8988T (cell line): ENCODE measurements at places on chromosomes 1 and 21.

DNA sequence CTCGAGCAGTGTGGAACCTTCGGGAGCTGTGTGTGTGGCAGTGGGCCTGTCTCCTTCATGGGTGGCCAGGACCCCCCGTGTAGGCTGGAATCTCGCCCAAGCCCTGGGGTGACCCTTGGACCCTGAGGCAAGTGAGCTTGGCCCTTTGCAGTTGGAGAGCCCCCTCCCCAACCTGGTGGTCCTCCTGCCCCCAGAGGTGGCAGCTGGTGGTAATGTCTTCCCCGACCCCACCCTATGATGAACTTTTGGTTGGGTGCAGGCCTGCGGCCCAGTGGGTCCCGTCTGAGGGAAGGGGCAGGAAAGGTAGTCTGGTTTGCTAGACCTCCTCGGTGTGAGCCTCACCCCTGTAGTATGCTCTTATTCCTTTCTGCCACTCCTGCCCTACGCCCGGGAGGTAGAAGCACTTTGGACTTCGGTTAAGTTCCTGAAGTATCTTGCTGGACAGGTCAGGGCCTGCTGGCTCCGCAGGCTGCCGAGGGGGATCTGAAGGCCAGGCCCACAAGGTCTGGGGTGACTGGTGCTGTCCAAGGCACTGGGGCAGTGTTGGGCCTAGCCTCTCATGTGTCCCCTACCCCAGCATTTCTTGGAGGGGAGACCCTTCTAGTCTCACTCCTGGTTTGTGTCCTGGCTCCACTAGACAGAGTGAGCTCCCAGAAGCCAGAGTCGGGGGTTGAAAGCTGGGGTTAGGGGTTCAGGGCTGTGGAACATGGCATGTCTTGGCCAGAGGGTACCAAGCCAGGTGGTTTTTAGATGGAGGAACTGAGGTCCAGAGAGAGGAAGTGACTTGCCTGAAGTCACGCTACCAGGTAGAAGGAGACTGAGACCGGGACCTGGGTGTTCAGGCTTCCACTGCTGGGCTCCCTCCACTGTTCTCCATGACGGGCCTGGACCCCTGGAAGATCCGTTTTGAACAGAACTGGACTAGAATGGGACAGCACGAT is 1.8 kb downstream of the ZNF362 start:
- DNase-seq = no peak

DNA sequence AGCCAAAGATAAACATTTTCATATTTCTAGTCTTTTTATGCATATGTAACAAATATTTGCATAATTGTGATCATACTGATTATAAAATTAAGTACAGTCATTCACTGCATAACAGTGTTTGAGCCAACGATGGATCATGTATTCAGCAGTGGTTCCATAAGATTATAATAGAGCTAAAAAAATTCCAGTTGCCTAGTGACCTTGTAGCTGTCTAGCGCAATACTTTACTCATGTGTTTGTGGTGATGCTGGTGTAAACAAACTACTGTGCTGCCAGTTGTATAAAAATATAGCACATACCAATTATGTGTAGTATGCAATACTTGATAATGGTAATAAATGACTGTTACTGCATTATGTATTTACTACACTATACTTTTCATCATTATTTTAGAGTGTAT is 2.1 kb upstream of the S100A10 start:
- DNase-seq = no peak

DNA sequence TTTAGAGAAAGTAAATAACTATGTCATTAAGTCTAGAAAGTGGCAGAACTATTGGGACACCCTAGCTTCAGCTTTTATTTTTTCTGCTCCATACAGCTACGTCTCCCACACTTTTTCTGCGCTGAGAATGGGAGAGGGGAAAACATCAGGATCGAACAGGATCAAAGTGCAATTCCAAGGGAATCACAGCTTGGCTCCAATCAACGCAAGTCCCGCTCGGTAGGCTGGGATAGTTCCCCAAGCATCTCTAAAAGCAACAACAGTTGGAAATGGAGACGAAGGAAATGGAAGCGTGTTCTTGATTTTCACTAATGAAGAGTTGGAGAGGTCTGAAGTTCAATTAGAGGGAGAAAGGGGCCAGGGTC is 536 bp downstream of the HMGCL start:
- no peak for DNase-seq

DNA sequence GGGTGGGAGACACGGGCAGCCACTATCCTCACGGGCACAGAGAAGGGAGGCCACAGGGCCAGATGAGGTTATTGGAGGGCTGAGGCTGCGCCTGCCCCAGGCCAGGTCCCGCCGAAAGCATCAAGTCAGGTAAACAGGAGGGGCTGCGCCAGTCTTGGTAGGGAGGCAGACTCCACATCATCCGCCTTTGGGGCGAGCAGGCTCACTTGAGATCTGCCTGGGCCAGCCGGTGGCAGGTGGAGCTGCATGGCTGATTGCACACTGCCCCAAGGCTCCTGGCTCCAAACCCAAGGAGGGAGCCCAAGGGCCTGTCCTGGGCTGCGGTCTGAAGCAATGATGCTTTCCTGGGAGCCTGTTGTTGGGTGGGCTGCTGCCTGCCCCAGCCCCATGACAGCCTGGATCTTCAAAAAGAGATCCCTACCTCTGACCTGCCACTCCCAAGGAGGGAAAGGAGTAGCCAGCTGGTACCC is 4.6 kb downstream of the SMIM1 start:
- no peak for DNase-seq

DNA sequence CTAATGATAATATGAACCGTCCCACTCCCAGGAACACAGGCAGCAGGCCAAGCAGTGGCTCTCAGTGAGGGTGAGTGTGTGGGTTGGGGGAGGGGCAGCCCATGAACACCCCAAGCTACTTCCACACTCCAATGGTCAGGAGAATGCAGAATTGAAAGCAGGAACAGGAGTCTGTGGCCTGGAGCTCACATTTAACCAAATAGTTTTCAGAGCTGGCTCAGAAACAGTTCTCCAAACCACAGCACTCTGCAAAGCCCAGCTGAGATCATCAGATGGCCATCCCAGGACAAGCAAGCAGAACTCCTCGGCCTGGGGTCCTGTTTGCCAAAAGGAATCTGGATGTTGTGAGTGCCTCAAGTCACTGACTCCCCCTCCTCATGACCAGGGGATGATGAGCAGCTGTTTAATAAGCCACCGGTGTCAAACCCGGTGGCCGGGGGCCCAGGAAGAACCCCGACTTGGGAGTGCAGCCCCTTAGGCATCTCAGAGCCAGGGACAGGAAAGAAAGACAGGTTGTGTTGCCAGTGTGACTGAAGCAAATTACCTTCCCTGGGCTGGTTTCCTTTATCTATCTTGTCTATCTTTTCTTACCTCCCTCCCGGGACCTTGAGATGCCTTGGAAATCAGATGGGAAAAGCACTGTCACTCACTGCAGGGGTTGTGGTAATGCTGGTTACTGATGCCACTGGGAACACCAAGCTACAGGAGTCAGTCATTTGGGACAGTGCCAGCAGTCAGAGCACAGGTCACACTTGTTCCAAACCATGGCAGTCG is 20.4 kb downstream of the DEGS1 start:
- no peak for DNase-seq
